ENCODE measurements at places on chromosomes 1 and 21.
A peak's percentile ranks its signal among the peaks of the same experiment; 100 is the strongest.

DNA sequence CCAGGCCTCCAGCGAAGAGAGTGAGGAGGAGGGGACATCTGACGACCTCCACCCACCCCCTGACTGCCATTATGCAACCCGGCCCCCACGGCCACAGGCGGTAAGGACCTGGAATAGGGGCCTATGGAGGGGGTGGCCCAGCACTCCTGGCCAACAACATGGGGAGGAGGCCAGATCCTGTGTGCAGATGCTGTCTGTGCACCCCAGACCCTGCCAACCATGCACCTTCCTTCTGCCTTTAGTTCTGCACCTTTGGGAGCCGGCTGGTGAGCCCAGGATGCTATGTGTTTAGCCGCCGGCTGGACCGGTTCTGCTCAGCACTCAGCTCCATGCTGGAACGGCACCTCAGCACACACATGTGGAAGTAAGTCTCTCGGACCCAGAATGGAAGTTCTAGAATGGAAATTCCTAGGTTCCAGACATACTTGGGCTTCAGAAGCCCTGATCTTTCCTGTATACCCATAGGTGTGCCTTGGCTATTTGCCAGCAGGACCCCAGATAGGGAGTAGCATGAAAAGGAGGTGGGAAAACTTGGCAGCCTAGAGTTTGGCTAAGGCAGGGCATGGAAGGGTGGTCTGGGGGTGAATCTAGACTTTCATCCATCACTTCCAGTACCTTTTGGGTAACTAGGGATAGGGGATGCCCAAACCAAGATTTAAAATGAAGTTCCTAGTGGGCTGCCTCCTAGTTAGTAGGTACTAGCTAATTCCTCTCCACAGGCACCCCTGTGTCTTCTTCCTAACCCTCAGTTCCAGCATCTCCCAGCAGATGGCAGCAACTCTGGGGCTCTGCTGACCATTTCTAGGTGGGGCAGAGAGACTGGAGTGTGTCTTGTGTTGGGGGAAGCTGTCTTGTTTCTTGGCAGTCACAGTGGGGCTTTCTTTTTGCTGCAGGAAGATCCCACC lies 3.6 kb upstream of the CYB561D1 start:
- no peak for DNase-seq

DNA sequence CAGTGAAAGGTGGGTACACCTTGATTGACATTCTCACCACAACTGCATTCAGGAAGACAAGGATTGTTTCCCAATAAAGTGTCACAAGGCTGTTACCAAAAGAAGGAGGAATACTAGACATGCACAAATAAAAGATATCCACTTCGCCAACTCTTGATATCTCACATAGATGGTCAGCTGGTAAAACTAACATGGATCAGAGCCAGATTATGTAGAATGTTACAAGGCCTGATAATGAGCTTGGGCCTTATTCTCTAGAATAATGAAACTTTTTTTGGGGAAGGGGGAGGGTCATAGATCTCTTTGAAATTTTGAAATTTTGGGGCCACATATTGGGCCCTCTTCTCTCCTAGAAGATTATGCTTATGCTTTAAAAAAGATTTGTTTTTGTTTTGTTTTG lies 24.9 kb downstream of the RAP1A start:
- DNase-seq = no peak

- no peak for DNase-seq
These were observed 44.0 kb downstream of the FAM163A start for GRCh38 chr1:179786815-179787685.

DNA sequence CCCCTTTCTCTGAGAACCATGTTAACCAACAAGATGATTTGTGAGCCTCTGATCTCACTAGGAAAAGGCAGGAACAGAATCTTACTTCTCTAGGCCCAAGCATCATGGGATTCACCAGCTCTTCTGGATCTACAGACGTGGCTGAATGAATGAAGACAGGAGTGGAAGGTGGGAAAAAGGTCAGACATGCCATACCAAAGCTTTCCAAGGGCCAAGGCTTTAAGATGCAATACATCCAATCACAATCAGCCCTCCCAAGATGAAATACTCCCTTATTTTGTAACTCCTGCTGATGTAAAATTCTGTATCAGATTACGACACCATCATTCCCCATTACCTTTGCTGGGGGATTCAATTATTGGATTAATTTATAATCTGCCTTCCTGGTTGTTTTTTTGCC lies 80.9 kb downstream of the SSBP3 start:
- no peak for DNase-seq

DNA sequence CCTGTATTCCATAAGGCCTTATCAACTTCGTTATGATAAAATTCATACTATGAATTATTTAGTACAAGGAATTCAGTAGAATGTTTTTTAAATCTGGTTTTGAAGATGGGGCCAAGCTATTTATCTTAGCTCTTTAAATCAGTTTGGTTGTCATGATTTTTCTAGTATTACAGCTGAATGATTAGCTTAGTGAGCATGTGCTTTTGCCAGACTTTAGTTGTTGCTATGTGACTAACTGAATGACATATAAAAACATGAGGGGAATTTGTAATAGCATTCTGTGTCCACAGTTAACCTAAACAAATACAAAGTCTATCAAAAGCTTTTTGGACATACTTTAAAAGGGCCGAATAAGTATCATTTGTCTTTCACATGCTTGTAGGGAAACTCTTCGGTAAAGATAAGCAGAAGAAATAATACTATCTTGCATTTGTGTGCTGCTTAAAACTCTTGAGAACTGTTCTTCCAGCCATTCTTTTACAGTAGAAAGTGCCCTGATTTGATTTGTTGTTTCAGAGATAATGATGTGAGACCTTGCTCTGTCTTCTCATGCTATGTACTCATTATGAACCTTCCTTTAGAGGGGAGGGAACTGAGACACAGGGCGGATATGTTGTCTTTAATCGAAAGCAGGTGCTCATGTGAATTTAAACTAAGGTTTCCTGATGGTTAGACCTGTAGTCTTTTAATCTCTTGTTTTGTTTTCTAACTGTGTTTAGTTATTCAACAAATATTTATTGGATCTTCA lies 18.8 kb downstream of the NEK7 start:
- DNase-seq = no peak

DNA sequence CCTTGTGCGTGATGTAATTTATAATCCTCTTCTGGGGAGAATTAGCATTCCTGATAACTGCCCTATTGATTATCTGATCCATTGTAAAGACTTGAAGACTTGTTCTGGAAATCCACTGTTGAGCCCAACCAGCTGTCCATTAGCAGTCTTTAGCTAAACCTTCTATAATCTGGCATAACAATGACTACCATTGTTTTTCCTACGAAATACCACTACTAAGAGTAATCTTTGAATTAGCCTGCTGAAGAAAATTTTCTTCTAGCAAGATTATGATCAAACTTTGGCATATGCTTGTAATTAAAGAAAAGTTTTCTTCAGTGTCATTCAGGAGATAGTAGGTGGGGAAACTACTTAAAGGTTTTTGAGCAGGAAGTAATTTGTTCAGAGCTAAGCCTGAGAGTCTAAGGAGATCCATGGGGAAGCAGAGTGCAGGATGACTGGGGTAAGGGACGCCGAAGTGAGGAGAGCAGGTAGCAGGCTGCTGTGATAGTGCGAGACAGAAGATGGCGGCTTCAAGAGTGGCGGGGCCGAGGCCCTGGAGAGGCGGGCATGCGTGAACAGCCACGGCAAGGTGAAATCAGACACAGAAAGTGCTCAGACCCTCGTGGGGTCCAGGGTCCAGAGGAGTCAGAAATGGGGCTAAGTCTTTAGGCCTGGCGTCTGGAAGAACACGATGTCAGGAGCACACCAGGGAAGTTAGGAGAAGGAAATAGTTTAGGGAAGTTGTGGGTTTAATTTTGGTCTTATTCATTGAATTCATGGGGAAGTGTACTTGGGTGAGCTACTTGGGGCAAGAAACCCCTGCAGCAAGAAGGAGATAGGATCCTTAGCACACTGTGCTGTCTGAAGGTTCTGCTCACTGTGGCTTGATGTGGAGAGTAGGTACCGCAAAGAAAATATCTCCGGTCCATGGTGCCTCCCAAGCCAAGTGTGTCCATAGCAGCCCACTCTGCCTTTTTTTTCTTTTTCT lies 112.6 kb upstream of the ADAR start:
- no peak for DNase-seq

DNA sequence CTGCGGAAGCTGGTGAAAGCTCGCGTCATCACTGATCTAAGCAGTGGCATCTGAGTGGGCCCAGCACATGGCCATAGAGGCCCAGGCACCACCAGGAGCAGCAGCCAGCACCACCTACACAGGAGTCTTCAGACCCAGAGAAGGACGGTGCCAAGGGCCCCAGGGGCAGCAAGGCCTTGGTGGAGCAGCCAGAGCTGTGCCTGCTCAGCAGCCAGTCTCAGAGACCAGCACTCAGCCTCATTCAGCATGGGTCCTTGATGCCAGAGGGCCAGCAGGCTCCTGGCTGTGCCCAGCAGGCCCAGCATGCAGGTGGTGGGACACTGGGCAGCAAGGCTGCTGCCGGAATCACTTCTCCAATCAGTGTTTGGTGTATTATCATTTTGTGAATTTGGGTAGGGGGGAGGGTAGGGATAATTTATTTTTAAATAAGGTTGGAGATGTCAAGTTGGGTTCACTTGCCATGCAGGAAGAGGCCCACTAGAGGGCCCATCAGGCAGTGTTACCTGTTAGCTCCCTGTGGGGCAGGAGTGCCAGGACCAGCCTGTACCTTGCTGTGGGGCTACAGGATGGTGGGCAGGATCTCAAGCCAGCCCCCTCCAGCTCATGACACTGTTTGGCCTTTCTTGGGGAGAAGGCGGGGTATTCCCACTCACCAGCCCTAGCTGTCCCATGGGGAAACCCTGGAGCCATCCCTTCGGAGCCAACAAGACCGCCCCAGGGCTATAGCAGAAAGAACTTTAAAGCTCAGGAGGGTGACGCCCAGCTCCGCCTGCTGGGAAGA lies 3.2 kb upstream of the ARTN start:
- DNase-seq = no peak

- DNase-seq = no peak
These were observed 5.6 kb upstream of the SLC5A9 start for GRCh38 chr1:48216941-48217340.

GRCh38 chr1:32619701-32620485 lies 30.5 kb downstream of the ZBTB8OS start:
- DNase-seq = no peak

DNA sequence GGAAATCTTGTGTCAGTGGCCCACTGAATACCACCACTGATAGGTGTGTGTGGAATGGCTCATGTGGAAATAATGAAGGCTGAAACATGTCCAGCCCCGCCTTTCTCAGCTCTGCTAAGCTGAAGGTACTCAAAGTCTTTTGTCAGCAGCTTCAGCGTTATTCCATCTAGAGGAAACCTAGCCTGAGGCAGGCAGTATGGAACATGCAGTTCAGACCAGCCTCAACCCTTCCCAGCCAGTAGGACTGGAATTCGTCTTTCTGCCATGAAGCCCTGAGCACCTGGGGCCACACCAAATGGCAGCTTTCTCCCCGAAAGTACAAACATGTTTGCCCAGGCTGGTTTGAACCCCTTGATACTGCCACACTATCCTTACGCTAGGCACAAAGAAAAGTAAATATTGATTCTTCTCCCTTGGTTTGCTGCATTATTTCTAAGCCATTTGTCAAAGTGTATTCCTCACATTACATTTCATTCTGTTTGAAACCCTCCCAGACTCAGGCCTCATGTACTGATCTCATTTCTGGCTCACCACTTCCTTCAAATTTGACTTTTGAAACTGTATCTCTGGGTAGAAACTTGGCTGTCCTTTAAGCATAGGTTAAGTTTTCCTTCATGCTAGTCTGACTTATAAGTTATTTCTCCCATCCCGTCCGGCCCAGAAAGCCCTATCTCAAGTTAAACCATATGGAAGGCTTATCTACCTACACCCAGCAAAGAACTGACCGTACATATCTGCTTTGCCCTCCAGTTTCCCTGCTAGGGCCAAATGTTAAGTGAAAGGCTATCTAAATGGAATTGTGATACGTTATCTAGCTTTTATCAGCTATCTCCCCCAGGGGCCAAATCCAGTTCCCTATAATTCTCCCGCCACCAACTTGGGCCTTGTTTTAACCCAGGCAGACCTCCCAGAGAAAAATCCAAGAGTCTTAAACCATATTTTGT lies 45.7 kb upstream of the HOOK1 start:
- DNase-seq = peak; percentile 41

- DNase-seq = peak; percentile 16
These were observed 73.2 kb upstream of the B3GALT2 start for GRCh38 chr1:193259636-193260035.

GRCh38 chr1:60035921-60036320 lies 37.6 kb downstream of the C1orf87 start:
- no peak for DNase-seq

GRCh38 chr21:21231913-21232312 lies 233.7 kb downstream of the NCAM2 start:
- no peak for DNase-seq

- peak; percentile 26 for DNase-seq
These were observed 84.1 kb downstream of the PLPPR5 start for GRCh38 chr1:98920441-98921110.

DNA sequence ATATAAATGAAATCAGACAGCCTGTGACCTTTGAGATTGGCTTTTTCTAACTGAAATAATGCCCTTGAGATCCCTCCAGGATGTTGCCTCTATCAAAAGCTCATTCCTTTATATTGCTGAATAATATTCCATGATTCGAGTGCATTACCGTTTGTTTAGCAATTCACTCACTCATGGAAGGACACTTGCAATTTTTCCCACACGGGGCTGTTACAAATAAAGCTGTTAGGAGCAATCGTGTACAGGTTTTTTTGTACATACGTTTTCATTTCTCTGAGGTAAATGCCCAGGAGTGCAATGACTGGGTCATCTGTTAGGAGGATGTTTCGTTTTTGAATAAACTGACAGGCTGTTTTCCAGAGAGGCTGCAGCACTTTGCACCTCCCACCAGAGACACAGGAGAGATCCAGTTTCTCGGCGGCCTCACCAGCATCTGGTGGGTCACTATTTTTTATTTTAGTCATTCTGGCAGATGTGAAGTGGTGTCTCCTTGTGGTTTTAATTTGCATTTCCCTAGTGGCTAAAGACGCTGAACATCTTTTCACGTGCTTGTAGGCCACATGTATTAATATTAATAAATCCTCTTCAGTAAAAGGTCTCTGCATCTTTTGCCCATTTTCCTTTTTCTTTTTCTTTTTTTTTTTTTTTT lies 11.0 kb downstream of the PRDM15 start:
- no peak for DNase-seq

DNA sequence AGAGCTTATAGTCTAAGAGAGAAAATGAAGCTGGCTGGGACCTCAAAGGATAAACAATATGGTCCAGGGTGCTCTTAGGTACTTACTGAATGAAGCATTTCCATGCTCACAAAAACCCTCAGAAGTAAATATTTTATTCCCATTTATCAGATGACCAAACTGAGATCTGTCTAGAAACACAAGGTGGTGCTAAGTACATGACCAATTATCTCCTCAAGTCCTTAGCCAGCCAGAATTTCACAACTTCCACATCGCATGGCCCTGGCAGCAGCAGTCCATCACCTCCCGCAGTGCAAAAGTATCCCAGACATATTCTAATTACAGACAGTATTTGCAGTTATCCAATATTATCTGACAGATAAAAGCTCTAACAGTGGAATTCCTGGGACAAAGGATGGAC lies 321.7 kb upstream of the PROX1 start:
- DNase-seq = no peak
